ENCODE measurements at places on chromosomes 1 and 21. TPM values are rescaled to one million over a fixed set of nuclear protein-coding genes. Genes with fewer than 3 reads are reported as not detected.
A peak's percentile ranks its signal among the peaks of the same experiment; 100 is the strongest.

DNA sequence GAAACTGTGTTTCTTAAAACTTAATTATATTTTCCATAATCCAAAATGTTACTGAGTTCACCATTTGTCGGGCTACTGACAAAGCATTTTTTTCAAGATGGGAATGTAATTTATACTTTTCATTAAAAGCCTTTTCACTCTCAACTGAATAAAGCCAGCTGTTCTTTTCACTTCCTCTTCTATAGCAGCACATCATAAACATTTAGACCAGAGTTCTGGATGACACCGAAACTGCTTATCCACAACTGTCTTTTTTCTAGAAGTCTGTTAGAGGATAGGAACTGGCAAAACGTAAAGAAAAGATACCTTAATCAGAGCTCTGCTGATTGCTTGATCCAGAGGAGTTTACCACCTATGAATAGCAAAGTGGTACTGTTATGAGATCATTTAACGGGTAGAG, 594.7 kb downstream of the ADGRL2 start:
- no peak overlapping the region for H3K27ac ChIP-seq
- H3K27me3 ChIP-seq: no peaks in the 10 kb centered on the region

DNA sequence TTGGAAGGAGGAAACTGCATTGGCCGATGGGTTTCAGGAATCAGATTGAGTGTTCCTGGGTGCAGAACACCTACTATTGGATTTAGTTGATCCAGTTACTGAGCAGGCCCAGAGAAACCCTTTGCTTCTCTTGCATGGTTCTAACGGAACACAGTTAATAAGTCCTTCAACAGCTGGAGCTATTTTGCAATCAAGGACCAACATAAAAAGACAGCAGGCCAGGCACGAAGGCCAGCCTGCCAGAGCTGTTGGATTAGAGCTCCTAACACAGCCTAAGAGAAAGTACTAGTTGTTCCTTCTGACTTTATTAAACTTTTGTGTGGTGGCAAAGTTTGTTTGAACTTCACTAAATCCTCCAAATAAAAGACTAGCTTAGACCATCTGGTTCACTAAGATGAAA, 148.0 kb upstream of the LMO4 start:
- H3K27ac ChIP-seq: no peak overlapping the region
- H3K27me3 ChIP-seq: peaks cover 3% of the 10 kb centered on the region
- no peak for DNase-seq
- H3K4me3 ChIP-seq: no peak overlapping the region
- no peaks in the 10 kb centered on the region for H3K4me1 ChIP-seq

PLPPR4 gene
- 0.60 TPM for total RNA-seq

- H3K27me3 ChIP-seq: no peaks in the 10 kb centered on the region
- H3K27ac ChIP-seq: no peak overlapping the region
- no peaks in the 10 kb centered on the region for H3K36me3 ChIP-seq
- H3K4me3 ChIP-seq: no peak overlapping the region
Observed at GRCh38 chr1:206982216-206982615, 12.0 kb upstream of the FCAMR start.

RNU1-3 gene
- total RNA-seq: 5,330 TPM

FCRL6 gene
- total RNA-seq: 2.2 TPM

DNA sequence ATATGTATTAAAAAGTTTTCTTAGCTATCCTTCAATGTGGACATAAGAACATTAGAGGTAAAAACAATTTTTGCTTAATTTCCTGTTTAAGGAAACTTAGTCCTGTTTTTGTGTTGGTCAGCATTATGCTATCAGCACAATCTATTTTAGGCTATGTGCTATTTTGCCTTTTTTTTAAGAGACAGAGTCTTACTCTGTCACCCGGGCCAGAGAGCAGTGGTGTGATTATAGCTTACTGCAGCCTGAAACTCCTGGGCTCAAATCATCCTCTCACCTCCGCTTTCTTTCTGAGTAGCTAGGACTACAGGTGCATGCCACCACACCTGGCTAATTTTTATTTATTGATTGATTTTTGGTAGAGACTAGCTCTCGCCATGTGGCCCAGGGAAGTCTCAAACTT, 199.1 kb upstream of the TMPRSS15 start:
- DNase-seq: no peak
- H3K36me3 ChIP-seq: no peaks in the 10 kb centered on the region
- H3K27me3 ChIP-seq: no peaks in the 10 kb centered on the region
- no peaks in the 10 kb centered on the region for H3K4me1 ChIP-seq

- peaks cover 59% of the 10 kb centered on the region for H3K4me1 ChIP-seq
- H3K27me3 ChIP-seq: no peaks in the 10 kb centered on the region
- peak overlapping the region; percentile 16 for H3K27ac ChIP-seq
- H3K4me3 ChIP-seq: no peak overlapping the region
- H3K36me3 ChIP-seq: peaks cover 20% of the 10 kb centered on the region
Observed at GRCh38 chr1:159012495-159012894, 2.8 kb downstream of the IFI16 start.

GRCh38 chr1:240998024-240998423, 359.0 kb downstream of the RGS7 start:
- H3K4me3 ChIP-seq: no peak overlapping the region
- no peak overlapping the region for H3K27ac ChIP-seq
- H3K4me1 ChIP-seq: no peaks in the 10 kb centered on the region
- no peak for DNase-seq
- H3K36me3 ChIP-seq: no peaks in the 10 kb centered on the region

ADCY10 gene
- 0.23 TPM for total RNA-seq

RIPPLY3 gene
- total RNA-seq: not detected

SLC35F3 gene
- 0.57 TPM for total RNA-seq

FLG gene
- not detected for total RNA-seq

GRCh38 chr1:21338573-21339355, 48.5 kb upstream of the ECE1 start:
- peak; percentile 62 for DNase-seq
- no peak overlapping the region for H3K4me3 ChIP-seq
- peaks cover 98% of the 10 kb centered on the region for H3K4me1 ChIP-seq
- no peaks in the 10 kb centered on the region for H3K27me3 ChIP-seq
- peak overlapping the region; percentile 96 for H3K27ac ChIP-seq

LAMB3 gene
- total RNA-seq: 60.4 TPM

KCNT2 gene
- total RNA-seq: 1.4 TPM

- H3K4me3 ChIP-seq: no peak overlapping the region
- H3K27me3 ChIP-seq: no peaks in the 10 kb centered on the region
- no peak for DNase-seq
- no peaks in the 10 kb centered on the region for H3K4me1 ChIP-seq
Observed at GRCh38 chr1:30323841-30324240, 399.5 kb downstream of the MATN1 start.

CD1B gene
- not detected for total RNA-seq

GRCh38 chr1:186976700-186977099, 148.0 kb downstream of the PLA2G4A start:
- no peaks in the 10 kb centered on the region for H3K36me3 ChIP-seq
- H3K4me1 ChIP-seq: no peaks in the 10 kb centered on the region
- no peak for DNase-seq
- H3K27ac ChIP-seq: no peak overlapping the region

DNA sequence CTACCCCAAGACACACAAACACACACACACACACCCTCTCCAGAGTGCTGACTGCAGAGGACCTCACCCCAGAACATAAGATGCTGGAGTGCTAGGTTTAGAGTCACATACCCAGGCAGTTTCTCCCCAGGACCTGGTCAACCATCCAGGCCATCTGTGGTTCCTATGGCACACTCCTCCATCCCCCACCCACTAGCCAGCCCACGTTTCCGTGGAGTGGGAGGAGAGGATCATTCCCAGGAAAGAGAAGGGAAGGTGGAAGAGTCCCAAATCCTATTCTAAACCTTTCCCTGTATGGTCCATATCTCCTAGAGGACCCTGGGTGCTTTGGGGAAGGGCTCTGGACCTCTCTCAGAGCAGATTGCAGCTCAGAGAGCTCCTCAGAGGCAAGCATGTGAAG, 1.1 kb downstream of the KCNJ9 start:
- no peak overlapping the region for H3K27ac ChIP-seq
- no peaks in the 10 kb centered on the region for H3K36me3 ChIP-seq
- no peak for DNase-seq
- H3K4me3 ChIP-seq: no peak overlapping the region
- H3K4me1 ChIP-seq: no peaks in the 10 kb centered on the region

TXNIP gene
- total RNA-seq: 668 TPM

DNA sequence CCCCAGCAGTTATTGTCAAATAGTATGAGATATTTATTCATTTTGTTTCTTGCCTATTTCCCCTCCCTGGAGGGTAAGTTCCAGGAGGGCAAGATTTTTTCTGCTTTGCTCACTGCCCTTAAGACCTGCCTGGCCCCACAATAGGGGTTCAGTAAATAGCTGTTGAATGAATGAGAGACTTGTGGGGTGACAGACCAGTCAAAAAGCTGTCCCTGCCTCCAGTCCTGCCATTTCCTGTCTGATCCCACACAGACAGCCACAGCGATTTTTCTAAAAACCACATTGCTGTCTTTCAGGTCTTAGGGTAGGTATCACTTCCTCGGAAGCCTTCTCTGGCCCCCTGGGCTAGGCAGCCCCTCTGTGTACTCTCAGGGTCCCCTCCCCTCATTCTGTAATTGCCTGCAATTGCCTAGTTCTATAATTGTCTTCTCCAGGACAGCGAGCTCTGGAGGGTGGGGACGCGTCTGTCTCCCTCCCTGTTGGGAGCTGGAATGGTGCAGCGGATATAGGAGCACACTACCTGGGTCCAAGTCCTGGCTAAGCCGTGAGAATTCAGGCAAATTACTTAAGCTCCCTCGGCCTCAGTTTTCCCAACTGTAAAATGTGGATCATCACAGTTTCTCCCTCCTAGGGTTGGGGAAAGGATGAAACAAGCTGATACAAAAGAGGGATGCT, 1.8 kb upstream of the EXTL1 start:
- H3K36me3 ChIP-seq: no peaks in the 10 kb centered on the region
- H3K4me1 ChIP-seq: peaks cover 8% of the 10 kb centered on the region
- no peak overlapping the region for H3K27ac ChIP-seq
- no peak for DNase-seq
- H3K4me3 ChIP-seq: no peak overlapping the region
- no peaks in the 10 kb centered on the region for H3K27me3 ChIP-seq

- no peak for DNase-seq
- H3K27me3 ChIP-seq: no peaks in the 10 kb centered on the region
- H3K27ac ChIP-seq: no peak overlapping the region
- H3K4me1 ChIP-seq: peaks cover 14% of the 10 kb centered on the region
- no peaks in the 10 kb centered on the region for H3K36me3 ChIP-seq
Observed at GRCh38 chr1:17870679-17871078, 115.5 kb downstream of the ACTL8 start.

DNA sequence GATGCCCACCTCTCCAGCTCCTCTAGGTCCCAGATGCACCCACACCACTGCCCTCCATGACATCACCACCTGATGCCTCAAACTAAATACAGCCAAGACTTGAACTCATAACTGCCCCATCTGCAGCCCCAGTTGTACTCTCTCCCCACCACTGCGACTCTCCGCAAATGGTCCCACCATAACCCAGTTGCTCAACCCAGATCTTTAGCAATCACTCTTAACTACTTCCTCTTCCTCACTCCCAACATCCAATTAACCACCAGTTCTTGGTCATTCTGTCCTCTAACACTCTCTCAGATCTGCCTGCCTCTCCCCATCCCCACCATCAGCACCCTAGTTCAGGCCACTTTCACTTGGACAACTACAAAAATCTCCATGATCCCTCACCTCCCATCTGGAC, 36.8 kb upstream of the PLA2G2C start:
- no peaks in the 10 kb centered on the region for H3K27me3 ChIP-seq
- no peak overlapping the region for H3K4me3 ChIP-seq
- no peak overlapping the region for H3K27ac ChIP-seq
- DNase-seq: no peak
- H3K36me3 ChIP-seq: no peaks in the 10 kb centered on the region

DNA sequence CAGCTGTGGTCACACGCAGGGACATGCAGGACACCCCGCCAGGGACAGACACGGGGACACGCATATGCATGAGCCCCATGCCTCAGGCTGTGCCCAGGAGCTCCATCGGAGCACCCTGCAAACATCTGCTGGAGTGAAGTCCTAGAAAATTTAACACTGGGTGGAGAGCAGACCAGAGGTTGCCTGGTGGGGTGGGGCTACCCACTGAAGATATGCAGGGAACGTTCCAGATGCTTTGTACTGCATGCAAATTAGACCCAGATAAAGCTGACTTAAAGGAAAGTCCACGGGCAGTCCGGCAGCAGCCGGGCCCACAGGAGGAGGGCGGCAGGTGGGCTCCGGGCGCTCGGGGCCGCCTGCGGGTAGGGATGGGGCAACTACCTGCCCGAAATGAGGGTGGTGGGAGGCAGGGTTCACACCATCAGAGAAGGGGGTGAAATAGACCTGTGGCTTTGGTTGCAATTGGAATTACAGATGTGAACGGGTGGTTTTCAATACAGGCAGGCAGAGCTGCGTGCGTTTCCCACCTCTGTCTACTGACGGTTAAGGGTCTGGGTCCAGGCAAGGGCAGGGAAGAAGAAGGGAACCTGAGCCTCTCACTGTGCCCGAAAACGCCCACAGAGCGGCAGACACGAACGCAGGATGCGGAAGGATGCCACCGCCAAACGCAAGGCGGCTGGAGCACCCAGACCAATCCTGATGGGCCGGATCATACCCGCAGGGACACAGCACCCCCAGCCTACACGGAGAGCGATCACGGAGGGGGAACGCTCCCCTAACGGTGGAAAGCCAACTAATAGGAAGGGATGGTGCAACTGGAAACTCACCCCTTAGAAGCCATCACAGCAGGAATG, 21.0 kb downstream of the CFAP74 start:
- H3K36me3 ChIP-seq: no peaks in the 10 kb centered on the region
- no peak overlapping the region for H3K4me3 ChIP-seq
- H3K27ac ChIP-seq: no peak overlapping the region
- DNase-seq: no peak

DNA sequence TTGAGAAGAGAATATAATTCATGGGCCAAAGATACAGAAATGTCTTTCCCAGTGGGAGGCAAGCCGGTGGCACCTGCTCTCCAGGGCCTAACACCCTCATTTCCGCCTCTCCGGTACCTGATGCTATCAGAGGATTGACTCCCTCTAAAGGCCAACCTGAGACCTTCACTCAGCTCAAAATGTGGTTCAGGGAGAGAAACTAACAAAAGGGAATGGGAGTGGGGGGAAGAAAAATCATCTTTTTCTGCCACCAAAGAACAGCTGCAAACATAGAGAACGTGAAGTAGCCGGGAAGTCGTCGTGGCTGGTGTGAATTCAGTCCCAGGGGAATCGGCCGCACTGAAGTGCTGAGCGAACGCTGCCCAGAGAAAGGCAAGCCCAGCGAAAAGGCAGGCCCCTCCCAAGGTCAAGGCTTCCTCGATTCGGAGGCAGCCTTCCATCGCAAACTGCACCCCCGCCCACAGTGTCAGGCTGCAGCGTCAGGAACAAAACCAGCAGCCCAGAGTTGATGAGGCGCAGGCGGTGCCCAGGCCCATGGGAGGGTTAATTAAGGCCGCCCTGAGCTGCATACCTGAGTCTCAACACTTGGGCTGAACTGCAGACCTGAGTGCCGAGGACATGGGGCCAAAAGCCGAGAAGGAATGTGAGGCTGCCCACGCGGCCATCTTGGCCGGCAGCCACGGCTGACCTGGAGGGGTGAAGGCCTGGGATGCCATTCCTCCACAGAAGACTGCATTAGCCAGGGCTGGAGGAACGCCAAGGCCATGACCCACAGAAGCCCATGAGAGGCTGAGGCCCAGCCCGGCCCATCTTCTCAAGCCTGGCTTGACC, 160.2 kb downstream of the PSMG1 start:
- H3K36me3 ChIP-seq: no peaks in the 10 kb centered on the region
- peaks cover 16% of the 10 kb centered on the region for H3K4me1 ChIP-seq
- peak; percentile 79 for DNase-seq
- H3K27ac ChIP-seq: peak overlapping the region; percentile 80

Data from adrenal gland (tissue), 19 donors.